ENCODE measurements at places on chromosomes 2 and 18. TPM values are rescaled to one million over a fixed set of nuclear protein-coding genes. Genes with fewer than 3 reads are reported as not detected.

GRCh38 chr2:25304321-25304720, 37.4 kb downstream of the DNMT3A start:
- DNase-seq: no peak

DNA sequence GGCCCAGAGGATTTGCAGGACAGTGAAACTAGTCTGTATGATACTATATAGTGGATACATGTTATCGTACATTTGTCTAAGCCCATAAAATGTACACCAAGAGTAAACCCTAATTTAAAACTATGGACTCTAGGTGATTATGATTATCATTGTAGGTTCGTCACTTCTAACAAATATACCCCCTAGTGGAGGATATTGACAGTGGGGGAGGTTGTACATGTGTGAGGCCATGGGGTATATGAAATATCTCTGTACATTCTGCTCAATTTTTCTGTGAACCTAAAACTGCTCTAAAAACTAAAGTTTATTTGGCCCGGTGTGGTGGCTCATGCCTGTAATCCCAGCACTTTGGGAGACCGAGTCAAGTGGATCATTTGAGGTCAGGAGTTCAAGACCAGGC, 81.2 kb upstream of the CAB39 start:
- DNase-seq: no peak

DNA sequence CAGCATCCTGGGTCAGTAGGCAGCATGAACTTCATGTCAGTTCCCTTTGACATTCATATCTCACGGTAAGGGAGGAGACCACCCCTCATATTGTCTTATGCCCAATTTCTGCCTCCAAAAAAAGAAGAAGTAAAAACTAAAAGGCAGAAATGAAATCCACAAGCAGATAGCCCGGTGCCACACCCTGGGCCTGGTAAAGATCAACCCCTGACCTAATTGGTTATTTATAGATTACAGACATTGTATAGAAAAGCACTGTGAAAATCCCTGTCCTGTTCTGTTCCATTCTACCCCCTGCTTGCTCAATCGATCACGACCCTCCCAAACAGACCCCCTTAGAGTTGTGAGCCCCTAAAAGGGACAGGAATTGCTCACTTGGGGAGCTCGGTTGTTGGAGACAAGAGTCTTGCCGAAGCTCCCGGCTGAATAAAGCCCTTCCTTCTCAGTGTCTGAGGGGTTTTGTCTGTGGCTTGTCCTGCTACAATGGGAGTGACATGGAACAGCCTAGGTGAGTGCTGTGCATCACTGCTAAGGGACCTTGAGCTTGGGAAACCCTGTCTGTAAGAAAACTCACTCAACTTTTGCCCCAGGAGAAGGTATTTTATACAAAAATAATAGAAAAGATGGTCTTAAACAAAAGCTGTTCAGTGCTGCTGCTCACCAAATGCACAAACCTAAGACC, 11.1 kb downstream of the NDUFV2 start:
- DNase-seq: no peak

- DNase-seq: no peak
Measured at GRCh38 chr18:21991081-21991534, 178.3 kb upstream of the GATA6 start.

- DNase-seq: no peak
Measured at GRCh38 chr2:219448776-219449341, 14.2 kb downstream of the SPEG start.

GRCh38 chr2:187529977-187530721, 24.1 kb downstream of the TFPI start:
- no peak for DNase-seq

- no peak for DNase-seq
Measured at GRCh38 chr2:188308483-188308882, 16.8 kb downstream of the GULP1 start.

GRCh38 chr2:186503827-186504606, 18.0 kb downstream of the ZC3H15 start:
- no peak for DNase-seq

GRCh38 chr18:22032392-22032961, 136.9 kb upstream of the GATA6 start:
- no peak for DNase-seq

The PTPRN gene
- not detected for total RNA-seq

The INHBB gene
- total RNA-seq: 8.1 TPM

The CCDC178 gene
- not detected for total RNA-seq
